ENCODE measurements at places on chromosomes 5 and 9.

- DNase-seq, result peak; percentile 21
Measured at GRCh38 chr9:130172858-130173665, 858 bp downstream of the NCS1 start.

- DNase-seq, result no peak
Measured at GRCh38 chr5:77718934-77719610, 57.1 kb downstream of the TBCA start.

DNA sequence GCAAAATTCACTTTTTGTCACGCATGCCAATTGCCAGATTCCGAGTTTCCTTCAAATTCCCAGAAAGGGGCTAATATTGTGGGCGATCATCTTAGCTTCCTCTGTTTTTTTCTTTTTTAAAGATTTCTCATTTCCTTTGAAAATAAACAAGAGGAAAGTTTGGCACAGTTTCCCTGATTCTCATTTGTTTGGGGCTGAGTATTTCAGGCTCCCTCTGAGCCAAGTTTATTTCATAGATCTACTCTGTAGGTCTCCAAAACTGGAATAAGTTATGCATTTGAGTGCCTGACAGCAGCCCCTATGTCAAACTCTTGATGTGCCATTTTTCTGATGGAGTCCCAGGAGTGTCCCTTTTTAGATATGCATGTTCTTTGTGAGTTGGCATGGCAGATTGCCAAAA, 1297.2 kb upstream of the WWC1 start:
- DNase-seq, result no peak

DNA sequence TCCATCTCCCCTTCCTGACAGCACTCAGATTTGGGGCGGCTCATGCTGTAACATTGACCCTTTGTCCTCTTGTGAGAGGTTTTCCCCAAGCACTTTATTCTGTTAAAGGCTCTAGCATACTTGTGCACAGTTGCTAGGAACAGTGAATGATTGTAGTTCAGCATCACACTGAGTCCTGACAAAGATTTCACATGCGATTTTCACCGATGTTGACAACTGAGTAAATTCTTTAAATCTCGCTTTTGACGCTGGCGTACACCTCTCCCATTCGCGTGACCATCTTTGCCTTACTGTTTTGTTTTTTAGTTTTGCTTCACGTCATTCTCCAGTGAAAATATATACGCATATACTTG, 780 bp downstream of the CDC37L1 start:
- DNase-seq, result no peak

DNA sequence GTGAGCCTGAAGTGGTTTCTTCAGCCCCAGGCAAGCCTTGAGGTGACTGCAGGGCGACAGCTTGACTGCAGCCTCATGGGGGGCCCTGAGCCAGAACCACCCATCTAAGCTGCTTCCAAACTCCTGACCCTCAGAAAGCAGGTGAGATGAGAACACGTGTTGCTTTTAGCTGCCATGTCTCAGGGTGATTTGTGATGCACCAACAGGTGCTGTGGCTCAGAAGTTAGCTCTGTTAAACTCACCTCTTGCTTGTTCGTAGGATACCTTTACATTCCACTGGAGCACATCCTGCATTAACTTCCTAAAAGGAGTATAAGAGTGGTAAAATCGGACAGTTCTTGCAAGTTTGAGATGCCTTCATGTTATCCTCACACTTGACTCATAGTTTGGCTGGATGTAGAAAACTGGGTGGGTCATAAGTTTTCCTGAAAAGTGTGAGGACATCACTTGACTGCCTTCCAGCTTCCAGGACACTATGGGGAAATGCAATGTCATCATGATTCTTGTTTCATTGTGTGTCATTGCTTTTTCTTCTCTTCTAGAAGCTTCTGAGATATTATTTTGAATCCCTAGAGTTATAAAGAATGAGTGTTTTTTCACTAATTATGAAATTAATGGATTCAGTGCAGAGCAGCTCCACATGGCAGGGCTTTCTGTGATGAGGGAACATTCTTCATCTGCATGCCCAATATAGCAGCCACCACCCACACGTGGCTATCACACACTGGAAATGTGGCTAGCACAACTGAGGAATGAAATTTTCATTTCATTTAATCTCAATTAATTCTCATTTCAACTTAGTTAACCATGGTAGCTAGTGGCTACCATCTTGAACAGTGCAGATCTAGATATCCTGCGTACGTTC, 92.3 kb downstream of the HSD17B3 start:
- no peak for DNase-seq

DNA sequence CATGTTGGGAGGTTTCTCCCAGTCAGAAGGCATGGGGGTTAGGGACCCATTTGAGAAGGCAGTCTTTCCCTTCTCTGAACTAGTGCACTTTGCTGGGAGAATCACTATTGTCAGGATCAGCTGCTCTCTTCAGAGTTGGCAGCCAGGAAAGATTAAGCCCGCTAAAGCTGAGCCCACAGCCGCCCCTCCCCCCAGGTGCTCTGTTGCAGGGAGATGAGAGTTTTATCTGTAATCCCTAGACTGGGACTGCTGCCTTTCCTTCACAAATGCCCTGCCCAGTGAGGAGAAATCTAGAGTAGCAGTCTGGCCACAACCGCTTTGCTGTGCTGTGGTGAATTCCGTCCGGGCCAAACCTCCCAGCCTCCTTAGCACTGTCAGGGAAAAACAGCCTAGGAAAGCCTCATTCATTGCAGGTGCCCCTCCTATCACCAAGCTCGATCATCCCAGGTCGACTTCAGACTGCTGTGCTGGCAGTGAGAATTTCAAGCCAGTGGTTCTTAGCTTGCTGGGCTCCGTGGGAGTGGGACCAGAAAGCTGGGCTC, 69.8 kb downstream of the CNTLN start:
- no peak for DNase-seq

DNA sequence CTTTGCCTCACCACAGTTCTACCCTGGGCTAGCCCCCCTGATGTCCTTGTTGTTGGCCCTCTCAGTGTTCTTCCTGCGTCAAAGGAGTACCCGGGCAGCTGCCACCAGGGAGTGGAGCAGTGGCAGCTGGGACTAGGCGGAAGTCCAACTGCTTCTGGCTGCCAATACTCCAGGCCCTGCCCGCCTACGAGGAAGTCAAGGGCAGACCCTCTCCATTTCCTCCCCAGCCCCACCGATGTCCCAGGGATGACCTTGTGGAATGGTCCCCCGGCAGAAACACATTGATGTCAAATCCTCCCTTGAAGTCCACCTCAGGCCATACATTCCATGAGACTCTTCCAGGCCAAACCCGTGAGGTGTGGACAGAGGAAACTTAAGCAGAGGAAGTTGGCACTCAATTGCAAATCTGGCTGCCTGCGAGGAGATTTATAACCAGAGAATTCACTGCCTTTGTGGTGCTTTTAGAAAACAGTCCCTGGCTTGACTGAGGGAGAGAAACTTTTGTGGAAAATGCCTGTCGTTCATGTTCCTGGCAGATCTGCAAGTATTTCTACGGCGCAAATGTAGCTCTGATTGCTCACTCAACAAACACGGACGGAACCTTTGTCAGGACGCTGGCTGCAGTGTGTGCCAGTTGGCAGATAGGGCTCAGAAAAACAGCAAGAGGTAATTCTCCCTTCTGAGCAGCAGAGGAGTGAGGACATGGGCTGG, 339.7 kb downstream of the RAB3C start:
- no peak for DNase-seq

- no peak for DNase-seq
Measured at GRCh38 chr5:176596689-176597416, 13.1 kb downstream of the GPRIN1 start.

- no peak for DNase-seq
Measured at GRCh38 chr5:81898403-81898802, 73.4 kb upstream of the ATG10 start.

DNA sequence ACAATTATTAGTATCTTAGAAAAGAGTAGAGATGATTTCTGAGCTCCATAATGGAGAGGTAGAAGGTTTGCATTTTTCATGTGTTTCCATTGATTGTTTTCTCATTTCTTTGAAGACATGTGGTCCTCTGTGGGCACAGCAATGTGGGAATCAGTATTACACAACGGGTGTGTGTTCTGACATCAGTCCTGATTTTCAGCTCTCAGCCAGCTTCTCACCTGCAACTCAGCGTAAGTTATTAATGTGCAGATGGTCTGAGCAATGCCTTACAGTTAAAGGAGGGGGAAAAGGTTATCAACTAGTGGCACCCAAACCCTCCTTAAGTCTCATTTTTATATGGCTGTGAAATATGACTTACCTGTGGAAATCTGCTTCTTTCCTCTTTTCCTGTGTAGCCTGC, 59.1 kb downstream of the ITGA2 start:
- no peak for DNase-seq

DNA sequence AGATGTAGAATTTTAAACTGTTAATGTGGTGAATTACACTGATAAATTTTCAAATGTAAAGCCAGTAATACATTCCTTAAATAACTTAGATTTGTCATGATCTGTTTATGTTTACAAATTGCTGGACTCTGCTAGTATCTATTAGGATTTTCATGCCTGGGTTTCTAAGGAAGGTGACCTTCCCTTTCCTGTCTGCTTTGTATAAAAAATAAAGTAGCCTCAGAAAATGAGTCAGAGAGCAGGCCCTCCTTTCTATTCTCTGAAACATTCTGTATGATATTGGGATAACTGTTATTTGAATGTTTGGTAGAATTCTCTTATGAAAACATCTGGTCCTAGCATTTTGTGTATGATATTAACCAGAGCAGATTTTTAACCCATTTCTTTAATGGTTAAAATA, 255.3 kb downstream of the SYK start:
- no peak for DNase-seq

GRCh38 chr5:89187268-89187667, 304.3 kb upstream of the MEF2C start:
- DNase-seq, result no peak

DNA sequence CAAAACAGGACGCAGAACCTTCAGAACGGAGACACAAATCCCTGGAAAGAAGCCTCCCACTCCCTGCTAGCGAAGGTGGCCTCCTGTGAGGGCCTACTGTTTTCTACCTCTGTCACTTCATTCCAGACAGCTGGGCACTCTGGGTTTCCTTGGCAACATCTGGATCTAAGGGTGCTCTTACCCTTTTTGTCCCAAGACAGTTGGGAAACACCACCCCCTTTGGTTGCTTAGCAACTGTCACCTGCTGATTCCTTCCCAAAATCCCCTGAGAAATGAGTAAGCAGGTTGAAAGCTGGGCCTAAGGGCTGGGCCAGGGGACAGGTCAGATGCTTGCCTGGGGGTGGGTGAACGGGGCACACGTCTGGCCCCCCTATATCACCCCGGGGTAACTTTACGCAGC, 29.4 kb downstream of the NANS start:
- DNase-seq, result no peak

- DNase-seq, result no peak
Measured at GRCh38 chr9:77877976-77878375, 153.6 kb downstream of the GNAQ start.

- no peak for DNase-seq
Measured at GRCh38 chr5:98656125-98656795, 117.2 kb upstream of the RGMB start.

DNA sequence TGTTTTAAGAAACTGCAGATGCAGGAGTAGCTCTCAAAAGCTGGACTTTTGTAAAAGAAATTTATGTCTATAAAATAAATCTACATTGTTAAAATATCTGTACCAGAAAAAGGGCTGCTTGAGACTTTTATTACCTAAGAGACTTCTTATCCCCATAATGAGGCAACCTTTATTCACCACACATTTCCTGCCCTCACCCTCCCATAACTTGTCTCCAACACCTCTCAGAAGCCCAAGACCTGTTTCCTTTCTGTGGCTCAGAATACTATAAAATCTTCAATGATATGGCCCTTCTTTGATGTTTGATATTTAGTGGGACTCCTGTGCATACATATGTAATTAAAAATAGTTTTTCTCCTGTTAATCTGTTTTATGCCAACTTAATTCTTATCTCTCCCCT, 141.5 kb upstream of the FER start:
- no peak for DNase-seq

DNA sequence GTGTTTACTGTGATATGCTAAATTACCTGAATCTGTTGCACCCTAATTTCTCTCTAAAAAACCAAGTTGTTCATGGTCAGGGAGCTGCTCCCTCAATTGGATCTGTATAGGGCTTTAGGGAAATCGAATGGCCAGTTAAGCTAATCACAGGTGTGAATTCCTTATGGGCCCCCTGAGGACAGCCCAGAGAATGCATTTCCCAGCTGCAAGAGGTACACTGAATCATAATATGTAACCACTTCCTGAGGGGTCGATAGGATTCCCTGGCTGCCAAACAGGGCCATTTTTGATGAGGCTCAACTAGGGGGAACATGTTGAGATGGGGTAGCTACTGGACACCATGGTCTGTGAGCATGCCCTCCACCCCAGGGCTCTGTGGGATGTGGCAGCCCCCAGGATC, 478.6 kb downstream of the CCDC171 start:
- no peak for DNase-seq

DNA sequence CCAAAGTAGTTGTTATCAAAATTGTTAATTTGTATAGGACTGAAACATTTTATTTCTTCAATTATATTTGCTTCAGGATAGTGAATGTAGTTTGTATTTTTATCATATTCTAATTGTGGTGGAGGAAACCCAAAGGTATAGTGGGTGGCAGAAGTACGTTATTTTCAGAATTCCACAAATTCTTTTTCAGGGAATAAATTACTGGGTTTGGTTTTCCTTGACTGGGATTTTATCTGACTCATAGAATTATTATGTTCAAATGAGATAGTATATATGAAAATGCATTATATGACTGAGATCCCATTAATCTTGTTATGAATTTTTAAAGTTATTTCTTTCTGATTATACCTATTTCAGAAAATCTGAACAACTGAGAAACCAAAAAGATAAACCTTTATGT, 73.7 kb downstream of the VPS13A start:
- DNase-seq, result no peak

- no peak for DNase-seq
Measured at GRCh38 chr9:137968235-137968634, 90.7 kb downstream of the CACNA1B start.

GRCh38 chr5:176515396-176515795, 21.8 kb downstream of the RNF44 start:
- DNase-seq, result no peak

- DNase-seq, result no peak
Measured at GRCh38 chr9:17137566-17137965, 2.7 kb downstream of the CNTLN start.

- DNase-seq, result no peak
Measured at GRCh38 chr9:127447416-127448111, 3.6 kb downstream of the RPL12 start.

DNA sequence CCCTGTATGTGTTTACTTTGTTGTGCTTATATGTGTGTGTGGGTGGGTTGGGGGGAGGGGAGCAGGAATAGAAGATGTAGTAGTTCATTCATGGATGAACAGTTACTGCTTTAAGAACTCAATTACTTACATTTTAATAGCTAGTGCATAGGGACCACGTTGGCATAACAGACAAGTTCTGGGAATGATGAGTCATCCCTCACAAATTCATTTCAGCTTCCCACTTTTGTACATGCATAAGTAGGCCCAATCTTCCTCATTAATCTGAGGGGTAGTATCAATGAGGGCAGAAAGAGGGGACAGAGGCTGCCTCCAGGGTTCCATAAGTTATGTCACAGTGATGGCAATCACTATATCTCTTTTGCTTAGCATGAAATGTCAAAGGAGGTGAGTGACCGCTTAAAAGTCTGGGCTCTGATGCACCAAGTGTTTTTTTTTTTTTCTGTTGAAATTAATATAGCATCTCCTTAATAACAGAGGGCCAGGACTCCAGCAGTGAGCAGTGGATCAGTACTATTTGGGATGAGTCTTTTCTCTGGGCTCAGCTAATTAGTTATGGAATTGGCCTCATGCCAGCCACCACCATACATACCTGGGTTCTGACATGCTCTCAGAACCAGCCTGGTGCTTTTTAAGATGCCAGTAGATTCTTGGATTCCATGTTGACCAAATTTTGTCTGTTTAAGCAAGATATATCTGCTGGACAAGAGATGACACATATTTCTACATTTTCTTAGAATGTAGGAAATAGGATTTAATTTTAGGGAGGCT, 37.1 kb downstream of the PRDM6 start:
- no peak for DNase-seq

Data from NCI-H146 (cell line).